ENCODE measurements at places on chromosomes 5 and 9. TPM values are rescaled to one million over a fixed set of nuclear protein-coding genes. Genes with fewer than 3 reads are reported as not detected.
A peak's percentile ranks its signal among the peaks of the same experiment; 100 is the strongest.

DNA sequence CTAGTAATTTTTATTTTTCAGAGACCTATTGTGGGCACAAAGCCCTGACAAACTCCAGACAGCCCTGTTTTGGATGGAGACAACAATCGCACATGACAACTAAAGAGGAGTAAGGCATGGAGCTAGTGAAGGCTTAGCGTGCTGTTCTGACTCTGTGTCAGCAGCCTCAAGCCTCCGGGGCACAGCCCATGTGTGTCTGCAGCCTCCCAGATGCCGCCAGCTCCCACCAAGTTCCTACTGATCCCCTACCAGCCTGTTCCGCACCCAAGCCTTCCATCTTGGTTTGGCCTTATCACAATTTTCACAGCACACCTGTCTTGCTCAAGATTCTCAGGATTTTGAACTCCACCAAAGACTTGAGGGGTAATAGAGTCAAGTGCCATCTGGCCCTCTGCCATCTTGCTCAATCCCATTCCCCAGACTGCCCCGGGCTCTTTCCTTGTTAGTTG is 70.3 kb upstream of the SH3PXD2B start:
- DNase-seq: no peak

DNA sequence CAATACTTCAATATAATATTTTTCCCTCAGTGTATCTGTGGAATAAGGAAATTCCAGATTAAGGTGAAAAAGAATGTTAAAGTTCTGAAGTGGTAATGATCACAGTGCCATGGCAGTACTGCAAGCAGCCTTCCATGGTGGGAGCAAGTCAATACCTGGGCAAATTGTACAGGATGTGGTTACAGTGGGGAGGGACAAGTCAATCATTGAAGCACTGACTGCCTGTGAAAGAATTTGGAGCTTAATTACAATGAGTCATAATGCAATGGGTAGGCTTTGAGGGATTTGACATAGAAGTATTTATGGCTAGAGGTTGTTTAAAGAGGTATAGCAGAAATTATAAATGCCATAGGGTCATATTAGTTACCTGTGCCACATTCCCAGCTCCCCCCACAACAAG is 786.5 kb upstream of the ACO1 start:
- DNase-seq: no peak

DNA sequence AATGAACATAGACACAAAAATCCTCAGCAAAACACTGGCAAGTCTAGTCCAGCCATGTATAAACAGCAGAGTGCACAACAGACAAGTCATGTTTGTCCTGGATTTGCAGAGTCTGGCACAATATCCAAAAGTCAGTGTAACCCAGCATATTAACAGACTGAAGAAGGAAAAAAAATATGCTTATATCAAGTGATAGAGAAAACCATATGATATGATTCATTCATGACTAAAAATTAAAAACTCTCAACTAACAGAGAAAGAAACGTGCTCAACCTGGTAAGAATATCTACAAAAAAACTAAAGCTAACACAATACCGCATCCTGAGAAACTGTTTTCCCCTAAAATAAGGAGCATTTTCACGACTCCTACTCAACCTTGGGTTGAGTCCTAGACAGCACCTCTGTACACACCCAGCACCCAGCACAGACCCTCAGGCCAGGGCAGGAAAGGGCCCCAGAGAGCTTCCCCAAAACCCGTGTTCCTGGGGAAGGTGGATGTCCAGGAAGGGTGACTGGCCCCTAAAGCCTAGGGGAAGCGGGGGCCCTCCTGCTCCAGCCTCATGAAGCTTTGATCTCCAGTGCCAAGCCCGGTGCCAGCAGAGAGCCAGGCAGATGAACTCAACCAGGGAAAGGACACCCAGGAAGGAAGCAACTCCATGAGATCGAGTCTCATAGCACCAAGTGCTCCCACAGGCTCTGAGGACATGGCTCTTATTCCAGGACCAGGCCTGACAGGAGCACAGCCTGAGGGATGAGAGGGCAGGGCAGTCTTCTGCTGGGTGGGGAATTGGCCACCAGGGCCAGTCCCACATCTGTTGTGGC is 38.9 kb downstream of the ADAMTS2 start:
- no peak for DNase-seq

DNA sequence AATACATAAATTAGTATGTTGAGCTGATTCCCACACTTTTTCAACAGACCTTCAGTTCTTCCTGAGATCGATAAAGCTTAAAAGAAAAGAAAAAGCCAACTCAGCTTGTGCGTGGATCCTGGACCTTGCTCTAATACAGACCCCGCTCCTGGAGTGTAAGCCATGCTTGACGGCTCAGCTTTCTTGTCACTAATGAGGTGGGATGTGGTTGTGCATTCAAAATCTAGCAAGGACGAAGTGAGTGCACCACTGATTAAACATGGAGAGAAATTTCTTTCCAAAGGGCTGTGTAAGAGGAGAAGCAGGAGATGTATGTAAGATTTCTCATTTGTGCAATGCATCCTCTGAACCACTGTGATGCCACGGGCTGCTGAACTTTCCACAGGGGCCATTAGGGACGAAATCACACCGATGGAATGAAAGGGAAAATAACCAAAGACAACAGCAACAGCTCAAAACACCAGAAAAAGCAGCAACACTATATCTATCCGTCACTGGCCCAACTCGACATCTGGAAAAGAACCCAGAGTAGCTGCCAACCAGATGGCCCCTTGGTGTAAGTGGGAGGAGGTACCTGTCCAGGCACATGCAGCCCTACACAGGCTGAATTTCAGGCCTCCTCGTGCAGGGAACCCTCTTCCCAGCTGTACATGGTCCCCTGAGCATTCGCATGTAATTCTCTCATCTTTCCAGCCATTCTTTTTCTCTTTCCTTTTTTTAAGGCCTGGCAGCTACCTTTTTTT is 178.9 kb downstream of the SREK1 start:
- DNase-seq: no peak

GRCh38 chr9:126173401-126173800 is 153.2 kb upstream of the MVB12B start:
- no peak for DNase-seq

DNA sequence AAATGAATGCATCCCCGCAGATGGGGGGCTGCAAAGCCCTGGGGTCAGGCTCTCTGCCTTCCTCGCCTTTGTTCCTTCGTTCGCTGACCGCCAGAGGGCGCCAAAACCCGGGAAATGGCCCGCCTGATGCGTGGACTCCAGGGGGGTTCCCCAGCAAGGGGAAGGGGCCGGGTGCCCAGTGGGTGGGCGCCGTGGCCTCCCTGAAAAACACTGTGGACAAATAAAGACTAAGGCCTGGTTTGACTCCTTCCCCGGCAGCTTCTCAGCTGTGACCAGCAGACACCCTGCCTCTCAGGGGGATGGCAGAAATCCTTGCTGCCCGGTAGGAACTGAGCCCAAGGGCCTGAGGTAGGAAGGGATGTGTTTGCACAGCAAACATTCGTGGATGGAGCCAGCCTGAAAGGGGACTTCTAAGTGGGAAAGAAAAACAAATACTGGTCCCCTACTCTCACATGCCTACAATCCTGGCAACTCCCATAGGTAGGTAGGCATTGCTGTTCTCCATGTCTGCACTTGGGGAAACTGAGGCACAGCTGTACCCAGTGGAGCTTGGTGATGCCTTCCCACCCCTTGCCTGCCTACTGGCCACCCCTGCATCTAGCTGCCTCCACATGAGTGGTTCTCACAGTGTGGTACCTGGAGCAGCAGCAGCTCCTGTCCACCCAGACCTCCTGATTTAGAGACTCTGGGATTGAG is 57.7 kb downstream of the DUSP1 start:
- no peak for DNase-seq

DNA sequence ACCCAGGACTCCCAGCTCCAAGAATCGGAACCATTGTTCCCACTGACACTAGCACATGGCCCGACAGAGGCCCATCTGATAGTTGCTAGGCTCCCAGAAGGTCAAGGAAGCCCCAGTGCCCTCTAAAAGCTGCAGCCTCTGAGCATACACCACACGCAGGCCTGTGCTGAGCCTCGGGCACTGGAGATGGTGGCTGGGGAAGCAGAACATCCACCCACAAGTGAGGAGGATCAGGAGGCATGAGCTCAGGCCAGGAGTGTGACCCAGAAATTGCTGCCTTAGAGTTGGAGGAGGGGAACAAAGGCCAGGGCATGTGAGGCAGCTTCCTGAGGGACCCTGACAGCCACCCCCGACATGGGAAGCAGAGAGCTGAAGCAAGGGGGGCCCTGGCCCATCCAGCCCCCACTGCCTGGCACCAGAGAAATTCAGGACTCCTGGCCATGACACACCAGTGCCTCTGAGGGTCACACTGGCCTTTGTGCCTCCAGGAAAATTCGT is 21.4 kb downstream of the IPPK start:
- DNase-seq: no peak

GRCh38 chr5:2382776-2383697 is 368.4 kb downstream of the IRX2 start:
- DNase-seq: no peak

DNA sequence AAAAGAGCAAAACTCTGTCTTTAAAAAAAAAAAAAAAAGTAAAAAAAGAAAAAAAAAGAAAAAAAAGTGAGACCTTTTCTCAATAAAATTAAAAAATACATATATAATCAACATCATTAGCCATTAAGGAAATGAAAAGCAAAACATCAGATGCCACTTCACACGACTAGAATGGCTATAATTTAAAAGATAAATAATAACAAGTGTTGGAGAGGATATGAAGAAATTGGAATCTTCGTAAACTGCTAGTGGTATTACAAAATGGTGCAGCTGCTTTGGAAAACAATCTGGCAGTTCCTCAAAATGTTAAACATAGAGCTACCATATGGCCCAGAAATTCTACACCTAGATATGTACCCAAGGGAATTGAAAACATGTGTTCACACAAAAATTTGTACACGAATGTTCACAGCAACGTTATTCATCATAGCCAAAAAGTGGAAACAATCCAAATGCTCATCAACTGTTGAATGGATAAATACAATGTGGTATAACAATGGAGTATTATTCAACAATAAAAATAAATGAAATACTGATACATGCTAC is 45.3 kb upstream of the SIL1 start:
- DNase-seq: no peak

- DNase-seq: no peak
Measured at GRCh38 chr5:121744577-121744976, 107.1 kb upstream of the FTMT start.

GRCh38 chr5:163529698-163530097 is 24.3 kb downstream of the MAT2B start:
- no peak for DNase-seq

DNA sequence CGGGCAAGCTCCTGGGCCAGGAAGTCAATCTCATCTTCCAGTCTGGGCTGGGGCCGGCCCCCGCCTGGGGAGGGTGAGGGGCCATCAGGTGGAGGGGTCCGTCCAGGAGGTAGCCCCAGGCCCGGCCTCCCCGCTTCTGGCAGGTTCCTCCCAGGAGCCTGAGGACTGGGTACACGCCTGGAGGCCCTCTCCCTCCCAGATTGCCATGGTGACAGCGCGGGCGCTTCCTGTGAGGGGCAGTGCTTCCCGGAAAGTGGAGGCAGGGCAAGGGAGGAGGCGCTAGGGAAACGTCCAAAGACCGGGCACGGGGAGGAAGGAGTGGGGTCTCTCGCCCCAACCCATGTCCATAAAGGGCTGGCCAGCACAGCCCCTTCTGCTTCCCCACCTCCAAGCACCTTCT is 4.9 kb downstream of the NPDC1 start:
- no peak for DNase-seq

GRCh38 chr9:15157381-15157780 is 149.6 kb downstream of the TTC39B start:
- peak; percentile 34 for DNase-seq

DNA sequence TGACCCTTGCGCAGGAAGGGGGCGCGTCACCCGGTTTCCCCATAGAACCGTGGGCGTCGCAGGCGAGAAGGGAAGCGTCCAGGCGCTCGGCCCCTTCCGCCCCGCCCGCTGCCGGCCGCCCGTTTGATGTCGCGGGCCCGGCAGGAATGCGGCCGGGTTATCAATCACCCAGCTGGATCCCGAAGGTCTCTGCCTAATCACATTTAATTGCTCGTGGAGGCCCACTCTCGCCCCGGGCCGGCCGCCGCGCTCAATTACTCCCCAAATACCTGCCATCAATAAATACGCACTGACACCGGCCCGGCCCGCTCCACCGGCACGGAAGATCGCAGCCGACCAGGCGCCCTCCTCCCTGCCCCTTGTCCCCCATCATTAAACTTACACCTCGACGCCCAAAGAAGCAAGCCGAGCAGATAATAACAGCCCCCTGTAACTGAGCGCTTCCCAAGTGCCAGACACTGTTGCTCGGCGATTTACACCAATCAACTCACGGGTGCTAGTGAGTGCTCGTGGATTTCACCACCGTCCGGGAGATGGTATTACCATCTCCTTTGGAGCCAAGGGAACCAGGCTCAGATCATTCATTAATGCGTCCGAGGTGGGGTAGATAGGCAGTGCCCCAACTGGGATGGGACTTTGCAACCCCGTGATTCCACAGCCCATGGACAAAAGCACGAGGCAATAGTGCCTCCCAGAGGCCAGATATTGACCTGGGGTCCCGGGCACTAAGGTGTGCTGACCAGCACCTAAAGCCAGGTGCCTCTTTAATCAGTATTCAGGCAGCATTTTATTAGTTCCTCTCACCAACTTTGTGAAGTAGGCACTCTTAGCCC is 11.3 kb downstream of the MSX2 start:
- no peak for DNase-seq

- DNase-seq: no peak
Measured at GRCh38 chr9:14270358-14271092, 43.4 kb downstream of the NFIB start.

GRCh38 chr5:87116825-87117512 is 150.7 kb upstream of the RASA1 start:
- DNase-seq: no peak

DNA sequence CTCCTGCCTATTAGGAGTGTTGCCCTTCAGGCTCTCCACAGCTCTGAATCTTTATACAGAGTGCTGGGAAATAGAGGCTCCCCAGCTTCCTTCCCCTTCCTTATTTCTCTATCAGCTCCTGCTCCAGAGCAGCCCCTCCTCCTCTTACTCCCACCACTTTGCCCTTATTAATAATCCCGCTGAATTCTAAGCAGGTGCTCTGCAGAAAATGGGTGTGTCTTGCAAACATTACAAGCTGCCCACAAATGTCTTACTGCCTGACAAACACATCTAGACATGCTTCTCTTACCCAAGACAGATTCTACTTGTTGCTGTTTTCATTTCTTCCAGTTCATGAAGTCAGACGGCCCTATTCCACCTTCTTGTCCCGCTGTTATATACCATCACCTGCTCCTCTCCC is 6.4 kb downstream of the PHF24 start:
- no peak for DNase-seq

DNA sequence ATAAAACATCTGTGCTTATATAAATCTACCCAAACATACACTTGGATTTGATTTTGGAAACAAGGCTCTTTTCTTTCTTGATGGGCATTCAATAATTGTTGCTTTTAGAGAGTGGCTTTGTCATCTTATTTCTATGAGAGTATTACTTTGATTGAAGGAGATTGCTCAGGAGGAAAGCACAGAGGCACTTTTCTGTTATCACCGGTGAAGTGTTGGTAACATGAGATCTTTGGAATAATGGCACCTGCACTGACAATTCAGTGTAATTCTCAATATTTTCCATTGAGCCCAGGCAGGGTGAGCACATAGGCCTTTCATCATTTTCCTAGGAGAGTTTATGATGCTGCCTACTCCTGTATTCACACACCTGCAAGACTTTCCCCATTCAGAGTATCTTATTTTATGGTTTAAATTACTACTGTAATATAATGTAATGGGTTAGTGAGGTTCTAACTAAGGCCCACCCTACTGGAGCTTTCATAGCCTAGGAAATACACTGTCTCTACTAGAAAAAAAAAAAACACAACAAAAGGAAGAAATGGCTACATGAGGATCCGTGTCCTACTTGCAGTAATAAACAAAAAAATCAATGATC is 244.3 kb downstream of the DENND1A start:
- DNase-seq: no peak

The KLF9 gene
- total RNA-seq: 16.7 TPM

The PDCD1LG2 gene
- total RNA-seq: 0.51 TPM

The C8G gene
- total RNA-seq: 0.77 TPM

The FIBCD1 gene
- under 0.01 TPM for total RNA-seq

The ADCY2 gene
- total RNA-seq: not detected
